AG08395 (cell line): ENCODE measurements at places on chromosomes 6 and 20.

DNA sequence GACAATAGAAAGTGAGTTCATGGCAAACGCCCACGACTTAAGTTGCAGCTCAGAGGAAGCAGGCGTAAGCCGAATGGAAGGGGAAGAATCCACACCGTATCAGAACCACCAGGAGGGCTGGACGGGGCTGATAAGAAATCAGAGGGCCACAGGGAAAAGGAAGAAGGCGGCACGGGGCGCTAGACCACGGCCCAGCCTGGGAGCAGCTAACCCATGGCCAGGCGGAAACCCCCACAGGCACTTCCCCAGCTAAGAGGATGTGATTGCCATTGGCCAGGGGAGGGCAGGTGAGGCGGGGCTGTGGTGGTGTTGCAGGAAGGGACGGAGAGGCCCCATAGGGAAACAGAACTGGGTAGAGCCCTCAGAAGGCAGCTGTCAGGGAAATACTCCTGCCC lies 174.0 kb upstream of the AFDN start:
- no peak for DNase-seq

GRCh38 chr20:57593134-57593886 lies 26.9 kb downstream of the ZBP1 start:
- DNase-seq: no peak

DNA sequence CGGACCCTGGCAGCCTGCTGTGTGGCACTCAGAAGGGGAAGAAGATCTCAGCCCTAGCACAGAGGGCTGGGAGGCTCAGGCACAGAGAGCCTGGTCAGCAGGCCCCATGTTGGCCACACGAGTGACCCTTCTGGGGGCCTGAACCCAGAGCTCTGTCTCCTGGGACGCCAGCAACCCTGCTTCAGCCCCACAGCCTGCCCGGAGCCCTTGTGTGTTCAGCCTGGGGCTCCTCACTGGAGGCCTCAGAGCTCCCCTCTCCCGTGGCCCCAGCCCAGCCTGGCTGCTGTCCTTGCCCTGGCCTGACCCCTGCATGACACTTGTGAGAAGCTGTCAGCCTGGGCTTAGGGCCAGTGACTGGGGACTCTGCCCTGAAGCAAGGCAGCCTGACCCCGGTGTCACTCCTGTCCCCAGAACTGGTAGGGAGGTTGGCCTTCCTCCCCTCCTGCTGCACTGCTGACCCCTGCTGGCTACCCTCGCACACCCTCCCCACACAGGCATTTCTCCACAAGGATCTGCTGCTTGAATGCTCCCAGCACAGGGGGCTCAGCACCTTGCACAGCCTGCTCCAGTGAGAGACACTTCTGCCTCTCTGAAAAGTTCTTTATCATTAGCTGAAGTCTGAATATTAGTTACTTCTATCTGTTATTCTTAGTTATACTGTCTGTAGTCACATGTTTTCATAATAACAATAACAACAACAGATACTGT lies 15.4 kb upstream of the IP6K3 start:
- peak; percentile 70 for DNase-seq

GRCh38 chr6:45116714-45117410 lies 211.3 kb upstream of the RUNX2 start:
- peak; percentile 45 for DNase-seq

- no peak for DNase-seq
Observed at GRCh38 chr20:64189530-64189966, 25.3 kb downstream of the MYT1 start.

GRCh38 chr6:149563928-149564325 lies 2.2 kb upstream of the GINM1 start:
- DNase-seq: no peak

DNA sequence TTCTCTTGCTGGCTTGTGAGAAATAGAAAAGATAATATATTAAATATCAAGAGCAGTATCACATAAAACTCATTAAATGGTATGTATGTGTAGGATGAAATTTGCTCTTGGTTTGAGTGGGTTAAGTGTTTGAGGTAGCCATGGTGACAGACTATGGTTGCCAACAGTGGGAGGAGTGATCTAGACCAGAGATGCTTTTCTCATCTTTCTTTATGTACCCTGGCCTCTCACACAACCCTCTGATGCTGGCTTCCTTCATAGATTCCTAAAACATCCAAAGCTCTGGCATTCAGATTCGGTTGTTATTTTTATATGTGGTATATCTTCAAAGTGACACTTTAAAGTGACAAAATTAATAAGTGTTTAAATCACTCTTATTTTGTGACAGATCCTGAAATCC lies 9.0 kb upstream of the MLIP start:
- no peak for DNase-seq
